ENCODE measurements at places on chromosomes 5 and 9. TPM values are rescaled to one million over a fixed set of nuclear protein-coding genes. Genes with fewer than 3 reads are reported as not detected.

EGFLAM gene
- 5.7 TPM for total RNA-seq

- no peak overlapping the region for H3K27ac ChIP-seq
- no peak for DNase-seq
- H3K4me1 ChIP-seq = no peaks in the 10 kb centered on the region
Observed at GRCh38 chr5:119578937-119579336, 50.4 kb upstream of the FAM170A start.

DNA sequence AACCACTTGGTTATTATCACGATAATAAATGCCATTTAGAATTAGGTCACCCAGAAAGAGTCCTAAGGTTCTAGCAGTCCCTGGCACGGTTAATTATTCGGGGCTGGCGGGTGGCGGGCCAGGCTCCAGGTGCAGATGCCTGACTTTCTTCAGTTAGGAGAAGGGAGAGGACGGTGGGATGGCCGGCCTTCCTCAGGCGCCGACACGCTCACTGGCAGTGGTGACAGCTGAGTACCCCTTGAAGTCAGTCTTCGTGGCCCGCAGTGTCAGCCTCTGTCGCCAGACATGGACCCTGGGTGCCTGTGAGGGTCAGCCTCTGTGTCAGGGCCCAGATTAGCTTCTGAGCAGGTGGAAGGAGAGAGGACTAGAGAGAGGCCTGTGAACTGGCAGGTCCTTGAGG lies 21.1 kb upstream of the EXOC3 start:
- H3K36me3 ChIP-seq = no peaks in the 10 kb centered on the region
- peak; percentile 54 for DNase-seq
- H3K4me1 ChIP-seq = no peaks in the 10 kb centered on the region
- no peaks in the 10 kb centered on the region for H3K27me3 ChIP-seq

GRCh38 chr5:15304914-15305834 lies 194.8 kb upstream of the FBXL7 start:
- no peaks in the 10 kb centered on the region for H3K4me1 ChIP-seq
- no peaks in the 10 kb centered on the region for H3K36me3 ChIP-seq
- H3K27ac ChIP-seq = no peak overlapping the region
- H3K4me3 ChIP-seq = no peak overlapping the region
- H3K27me3 ChIP-seq = no peaks in the 10 kb centered on the region

GGTA1 gene
- 10.2 TPM for total RNA-seq

FXN gene
- total RNA-seq = 5.7 TPM

All from sigmoid colon (tissue), 7 donors.